GM10248 (cell line): ENCODE measurements at places on chromosomes 2 and 18.

GRCh38 chr2:21774691-21775368, 651.1 kb downstream of the TDRD15 start:
- DNase-seq: no peak

- DNase-seq: no peak
Measured at GRCh38 chr2:134670955-134671354, 47.8 kb downstream of the TMEM163 start.

GRCh38 chr2:103788389-103788788, 1026.6 kb downstream of the TMEM182 start:
- DNase-seq: no peak

- no peak for DNase-seq
Measured at GRCh38 chr18:45274026-45274425, 341.2 kb upstream of the SLC14A2 start.

- DNase-seq: no peak
Measured at GRCh38 chr2:122105171-122105876, 349.9 kb downstream of the TSN start.
